ENCODE measurements at places on chromosomes 1 and 21.

DNA sequence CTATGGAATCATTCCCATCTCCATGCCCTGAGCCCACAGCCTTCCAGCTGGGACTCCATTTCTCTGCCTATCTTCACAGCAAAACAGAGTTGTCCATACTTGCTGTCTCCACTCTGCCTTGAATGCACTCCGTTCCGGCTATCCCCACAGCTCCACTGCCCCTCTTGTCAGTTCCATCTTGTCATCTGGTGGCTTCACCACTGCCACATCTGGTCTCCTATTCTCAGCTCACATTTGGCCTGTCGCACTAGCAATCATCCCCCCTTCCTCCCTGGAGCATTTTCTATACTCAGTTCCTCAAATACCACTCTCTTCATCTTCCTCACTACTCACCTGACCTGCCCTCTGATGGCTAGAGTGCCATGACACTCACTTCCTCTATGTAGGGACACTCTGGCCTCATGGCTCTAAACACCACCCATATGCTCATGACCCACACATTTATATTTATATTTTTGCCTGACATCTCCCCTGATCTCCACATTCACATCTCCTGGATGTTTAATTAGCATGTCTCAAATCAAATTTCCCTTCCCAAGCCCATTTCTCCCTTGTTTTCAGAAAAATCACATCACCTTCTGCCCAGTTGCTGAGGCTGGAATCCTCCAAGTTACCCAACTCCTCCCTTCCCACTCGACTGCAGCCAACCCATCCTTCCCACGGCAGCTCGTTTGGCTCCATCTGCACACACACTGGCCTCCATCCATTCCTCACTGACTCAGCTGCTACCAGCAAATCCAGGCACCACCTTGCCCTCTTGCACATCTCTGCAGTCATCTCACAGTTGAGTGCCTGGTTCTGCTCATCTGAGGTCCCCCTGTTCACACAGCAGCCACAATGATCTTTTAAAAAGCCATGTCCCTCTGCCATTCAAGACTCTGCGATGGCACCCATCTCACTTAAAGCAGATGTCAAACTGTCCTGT lies 6.1 kb downstream of the ZNF692 start:
- no peak for DNase-seq

GRCh38 chr1:54738244-54738643 lies 22.6 kb downstream of the TTC4 start:
- DNase-seq, result no peak

DNA sequence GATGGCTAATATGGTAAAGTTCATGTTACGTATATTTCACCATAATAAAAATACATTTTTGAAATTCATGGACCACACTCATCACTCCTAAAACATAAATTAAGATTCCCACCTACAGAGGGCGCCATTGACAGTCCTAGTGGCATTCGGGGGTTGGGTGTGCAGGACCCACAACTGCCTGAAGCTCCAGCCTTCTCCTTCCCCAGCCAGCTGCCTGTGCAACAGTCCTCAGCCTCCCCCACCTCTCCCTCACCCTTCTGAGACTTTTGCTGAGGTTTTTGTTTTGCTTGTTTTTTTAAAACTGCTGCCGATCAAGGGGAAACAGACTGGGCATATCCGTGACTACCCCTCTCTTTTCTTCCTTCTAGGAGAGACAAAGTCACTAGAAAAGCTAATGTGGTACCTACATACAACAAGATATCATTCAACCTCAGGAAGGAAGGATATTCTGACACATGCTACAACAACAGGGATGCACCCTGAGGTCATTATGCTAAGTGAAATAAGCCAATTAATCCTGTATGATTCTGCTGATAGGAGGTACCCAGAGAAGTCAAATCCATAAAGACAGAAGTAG lies 9.2 kb upstream of the EVA1C start:
- DNase-seq, result peak; percentile 74

GRCh38 chr1:235866205-235866912 lies at the start of gene LYST:
Gene LYST (minus strand): TSS chr1:235866906. CDS start chr1:235830417, 36,489 bp downstream.
- DNase-seq, result peak; percentile 26

DNA sequence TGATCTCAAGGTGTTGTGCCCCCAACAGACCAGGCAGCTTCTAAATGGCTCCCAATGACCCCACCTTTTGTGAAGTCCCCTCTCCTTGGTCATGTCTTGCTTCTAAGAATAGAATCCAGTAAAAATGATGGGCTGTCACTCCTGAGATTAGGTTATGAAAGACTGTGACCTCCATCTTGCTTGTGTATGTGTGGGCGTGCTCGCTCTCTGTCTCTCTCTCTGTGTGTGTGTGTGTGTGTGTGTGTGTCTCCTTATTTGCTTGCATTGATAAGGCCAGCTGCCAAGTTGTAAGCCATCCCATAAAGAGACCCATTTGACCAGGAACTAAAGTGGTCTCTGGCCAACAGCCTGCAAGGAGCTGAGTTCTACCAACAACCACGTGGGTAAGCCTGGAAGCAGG lies 22.9 kb upstream of the TMEM51 start:
- DNase-seq, result no peak

GRCh38 chr1:172024516-172024915 lies 183.2 kb downstream of the DNM3 start:
- no peak for DNase-seq

DNA sequence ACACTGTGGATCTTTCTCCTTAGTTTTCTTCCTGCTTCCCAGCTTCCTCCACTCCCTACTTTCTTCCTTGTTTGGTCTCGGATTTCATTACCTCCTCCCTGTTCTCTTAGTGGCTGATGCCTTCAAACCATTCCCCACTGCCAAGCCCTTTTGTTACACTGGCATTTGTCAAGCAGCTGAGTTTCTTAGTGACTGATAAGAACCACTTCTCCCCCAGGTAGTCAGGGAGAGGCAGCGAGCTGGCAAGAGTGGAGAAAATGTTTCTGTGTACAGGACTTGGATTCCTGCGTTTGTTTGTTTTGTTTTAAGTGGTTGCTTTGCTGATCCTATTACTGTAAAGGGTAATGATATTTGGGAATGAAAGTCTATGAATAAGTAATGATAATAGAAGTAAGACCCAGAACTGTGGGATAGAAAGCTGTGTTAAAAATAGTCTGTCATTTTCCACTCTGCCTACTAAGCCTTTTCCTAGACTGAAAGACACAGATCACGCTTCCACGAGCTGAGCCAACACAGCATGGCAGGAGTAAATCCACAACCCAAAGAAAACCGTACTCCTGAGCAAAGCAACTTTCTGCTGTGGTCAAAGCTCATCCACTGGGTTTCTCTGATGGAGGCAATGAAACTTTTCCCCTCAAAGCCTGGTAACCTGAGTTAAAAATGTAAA lies 10.1 kb upstream of the SERTAD4 start:
- DNase-seq, result peak; percentile 36

GRCh38 chr1:185108321-185108720 lies 48.4 kb downstream of the TRMT1L start:
- DNase-seq, result no peak

GRCh38 chr1:48659801-48660200 lies 116.9 kb downstream of the BEND5 start:
- no peak for DNase-seq

DNA sequence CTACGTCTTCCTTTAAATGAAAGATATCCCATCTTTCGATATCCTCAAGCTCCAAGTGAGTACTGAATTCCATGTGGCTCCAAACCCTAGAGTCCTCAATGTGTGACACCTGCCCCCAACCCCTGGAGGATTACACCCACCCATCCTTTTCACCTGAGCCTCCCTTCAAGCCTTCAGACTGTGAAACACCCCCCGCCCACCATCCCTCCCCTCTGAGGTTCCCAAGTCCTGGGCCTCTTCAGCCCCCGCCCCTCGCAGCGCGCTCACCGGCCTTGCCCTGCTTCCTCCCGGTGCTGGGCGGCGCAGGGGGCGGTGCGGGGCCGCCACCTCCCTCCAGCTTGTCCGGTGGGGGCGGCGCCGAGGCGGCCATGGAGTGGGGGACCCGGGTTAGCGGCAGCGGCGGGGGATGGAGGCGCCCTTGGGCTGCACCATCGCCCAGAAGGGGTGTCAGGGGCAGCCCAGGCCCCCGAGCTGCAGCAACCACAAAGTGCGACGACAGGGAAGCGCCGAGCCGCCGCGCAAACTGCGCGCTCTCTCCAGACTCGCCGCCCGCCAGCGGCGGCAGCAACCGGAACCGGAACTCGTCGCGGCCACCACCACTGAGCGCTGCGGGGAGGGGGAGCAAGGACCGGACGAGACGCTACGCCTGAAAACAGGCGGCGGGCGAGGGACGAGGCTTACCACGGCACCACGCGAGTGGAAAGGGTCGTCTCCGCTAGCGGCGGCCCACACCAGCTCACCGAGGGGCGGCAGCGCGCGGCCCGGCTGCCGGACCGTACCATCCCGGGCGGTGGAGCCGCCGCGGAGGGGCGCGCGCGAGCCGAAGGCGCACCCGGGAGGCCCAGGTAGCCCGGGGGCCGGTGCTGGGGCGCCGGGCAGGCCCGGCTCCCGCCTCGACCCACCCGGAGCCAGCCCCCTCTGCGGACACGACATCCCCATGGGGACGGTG lies at the start of gene PYGO2:
Gene PYGO2, minus strand, starts transcription at position 576 of the 949 bp plus-strand sequence. Its CDS starts 206 bp downstream, at position 370.
- peak; percentile 97 for DNase-seq

DNA sequence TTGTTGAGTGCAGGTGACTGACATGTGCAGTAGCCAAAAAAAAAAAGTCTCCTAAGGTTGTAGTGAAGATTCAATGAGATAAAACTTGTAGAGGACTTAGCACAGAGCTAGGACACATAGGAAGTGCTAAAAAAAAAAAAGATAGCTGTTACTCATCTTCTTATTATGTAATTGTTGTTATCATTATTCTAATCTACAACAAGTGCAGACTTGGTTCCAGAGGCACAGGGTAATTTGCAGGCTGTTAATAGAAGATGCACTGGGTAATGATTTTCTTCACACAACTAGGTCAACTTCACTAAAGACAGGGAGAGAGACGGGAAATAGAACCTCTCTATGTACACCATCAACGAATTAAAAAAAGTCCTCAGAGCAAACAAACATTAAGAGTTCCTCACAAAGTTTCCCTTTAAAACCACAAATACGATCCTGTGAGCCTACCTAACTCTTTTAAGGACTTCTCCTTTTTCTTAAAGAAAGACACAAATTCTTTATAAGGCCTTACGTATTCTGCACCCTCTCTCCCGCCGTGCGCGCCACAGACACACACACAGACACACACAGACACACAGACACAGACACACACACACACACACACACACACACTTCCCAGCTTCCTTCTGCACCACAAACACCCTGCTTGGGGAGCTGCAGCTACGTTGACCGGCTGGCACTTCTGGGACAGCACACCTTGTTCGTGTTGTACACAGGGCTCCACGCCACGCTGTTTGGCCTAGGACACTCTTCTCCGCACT lies 49.8 kb upstream of the GADD45A start:
- no peak for DNase-seq

DNA sequence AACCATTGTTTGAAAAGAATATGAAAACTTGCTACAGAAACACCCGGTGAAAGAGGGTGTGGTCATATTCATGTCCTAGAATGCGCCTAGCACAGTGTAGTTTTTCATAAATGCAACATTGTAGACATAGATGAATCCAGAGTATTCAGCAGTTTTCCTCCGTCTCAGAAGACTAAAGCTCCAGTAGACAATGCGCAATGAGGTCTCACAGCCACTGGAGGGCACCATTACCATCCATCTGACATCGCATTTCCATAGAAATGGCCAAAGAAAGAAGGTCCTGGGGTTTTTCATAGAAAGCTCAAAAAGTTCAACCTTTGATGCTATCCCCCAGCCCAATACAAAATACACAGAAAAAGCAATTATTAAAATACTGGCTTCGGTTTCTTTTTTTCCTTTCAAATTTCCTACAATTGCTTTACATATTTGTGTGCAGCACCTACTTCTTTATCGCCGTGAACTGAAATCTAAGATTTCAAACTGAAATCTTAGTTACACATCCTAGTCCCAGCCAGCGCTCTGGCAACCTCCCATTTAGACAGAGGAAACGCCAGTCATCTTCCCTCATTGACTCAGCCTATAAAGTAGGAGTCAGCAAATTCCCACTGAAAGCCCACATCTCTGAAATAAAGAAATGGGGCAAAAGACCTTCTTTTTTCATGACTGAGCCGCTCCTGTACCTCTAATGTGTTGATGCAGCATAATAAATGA lies 3.9 kb upstream of the CD58 start:
- DNase-seq, result peak; percentile 74

DNA sequence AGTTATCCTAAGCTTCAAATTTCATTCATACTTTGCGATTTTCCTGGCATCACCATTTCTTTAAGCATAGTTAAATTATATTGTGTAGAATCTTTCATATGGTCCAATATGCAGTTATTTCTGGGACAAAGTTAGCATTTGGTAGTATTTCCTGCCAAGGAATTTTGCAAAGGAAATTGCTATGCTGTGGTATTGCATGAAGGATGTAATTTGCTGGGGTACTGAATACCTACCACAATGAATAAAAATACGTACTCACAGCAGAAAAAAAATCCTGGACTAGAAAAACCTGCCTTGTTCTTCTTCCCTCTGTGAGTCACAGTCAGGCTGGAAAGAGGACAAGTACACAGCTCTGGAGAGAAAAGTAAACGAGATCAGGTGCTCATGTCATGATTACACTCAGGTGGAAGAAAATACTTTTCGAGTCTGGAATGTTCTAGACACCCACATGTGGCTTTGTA lies 241.2 kb downstream of the PTBP2 start:
- DNase-seq, result peak; percentile 81

DNA sequence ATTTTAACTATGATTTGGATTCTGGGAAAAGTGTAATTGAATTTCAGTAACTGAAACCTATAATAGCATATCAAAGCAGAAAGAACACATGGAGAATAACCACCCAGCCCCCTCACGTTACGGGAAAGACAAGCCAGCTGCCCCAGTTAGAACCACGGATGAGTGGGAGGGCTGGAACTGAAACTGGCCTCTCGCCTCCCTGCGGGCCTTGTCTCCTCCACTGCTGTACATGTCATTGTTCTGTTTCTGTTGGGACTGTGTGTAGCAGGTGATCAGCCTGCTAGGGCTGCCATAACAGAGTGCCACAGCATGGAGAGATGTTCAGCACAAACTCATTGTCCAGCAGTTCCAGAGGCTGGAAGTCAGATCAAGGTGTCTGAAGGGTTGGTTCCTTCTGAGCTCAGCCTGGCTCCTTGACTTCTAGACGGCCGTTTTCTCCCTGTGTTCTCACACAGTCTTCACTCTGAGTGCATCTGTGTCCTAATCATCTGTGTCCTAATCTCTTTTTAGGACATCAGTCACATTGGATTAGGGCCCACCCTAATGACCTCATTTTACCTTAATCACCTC lies 52.4 kb downstream of the MAP3K21 start:
- DNase-seq, result no peak

DNA sequence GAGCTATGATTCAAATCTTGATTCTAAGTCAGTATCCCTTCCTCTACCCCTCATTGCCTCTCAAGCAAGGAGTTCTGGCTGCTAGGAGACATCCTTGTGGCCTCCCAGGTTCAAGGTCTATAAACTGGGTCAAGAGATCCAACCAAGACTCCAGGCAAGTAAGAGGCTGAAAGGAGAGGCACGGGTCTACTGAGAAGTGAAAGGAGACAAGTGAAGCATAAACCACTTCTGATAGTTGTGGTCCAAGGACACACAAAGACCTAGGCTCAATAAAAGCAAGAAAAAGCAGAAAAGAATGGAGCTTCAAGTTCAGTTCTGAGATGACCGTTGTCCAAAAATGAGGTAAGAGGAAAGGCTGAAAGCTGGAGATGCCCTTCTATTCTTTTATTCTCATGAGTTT lies 17.8 kb upstream of the PPP2R5A start:
- DNase-seq, result no peak
